ENCODE measurements at places on chromosomes 16 and 17.
A peak's percentile ranks its signal among the peaks of the same experiment; 100 is the strongest.

GRCh38 chr17:38753071-38753506 is 548 bp downstream of the PSMB3 start:
- peak; percentile 59 for DNase-seq

GRCh38 chr17:11493936-11494335 is 104.3 kb upstream of the DNAH9 start:
- DNase-seq = no peak

GRCh38 chr17:7651097-7651664 is 455 bp downstream of the ATP1B2 start:
- peak; percentile 60 for DNase-seq

- no peak for DNase-seq
These were observed 150.4 kb upstream of the CIBAR2 start for GRCh38 chr16:85262558-85263238.

DNA sequence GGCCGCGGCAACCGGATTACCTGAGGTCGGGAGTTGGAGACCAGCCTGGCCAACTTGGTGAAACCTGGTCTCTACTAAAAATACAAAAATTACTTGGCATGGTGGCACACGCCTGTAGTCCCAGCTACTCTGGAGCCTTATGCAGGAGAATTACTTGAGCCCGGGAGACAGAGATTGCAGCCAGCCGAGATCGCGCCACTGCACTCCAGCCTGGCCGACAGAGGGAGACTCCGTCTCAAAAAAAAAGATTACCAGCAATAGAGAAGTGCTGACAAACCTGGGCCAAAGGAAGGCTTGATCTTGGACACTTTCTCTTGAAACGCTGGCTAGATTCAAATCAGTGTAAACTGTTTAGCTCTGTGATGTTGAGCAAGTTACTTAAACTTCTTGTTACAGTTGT is 4.3 kb downstream of the MT1H start:
- peak; percentile 34 for DNase-seq

DNA sequence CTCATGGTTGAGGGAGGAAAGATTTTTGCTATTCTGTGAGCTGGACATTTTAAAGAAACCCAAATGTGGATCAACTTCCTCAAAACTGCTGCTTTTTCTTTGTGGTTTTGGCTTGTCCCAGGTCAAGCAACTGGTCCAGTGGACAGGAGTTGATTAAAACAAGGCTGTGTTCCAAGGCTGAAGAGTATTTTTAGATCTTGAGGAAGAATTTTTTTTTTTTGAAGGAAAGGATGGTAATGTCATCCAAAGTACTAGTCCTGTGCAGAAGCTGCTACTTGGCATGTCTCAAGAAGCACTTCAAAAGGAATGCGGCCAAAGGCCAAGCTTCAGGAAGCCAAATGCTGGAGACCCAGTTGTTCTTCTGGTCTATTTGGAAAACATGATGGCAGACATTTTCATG is 8.0 kb upstream of the MYH2 start:
- DNase-seq = no peak

DNA sequence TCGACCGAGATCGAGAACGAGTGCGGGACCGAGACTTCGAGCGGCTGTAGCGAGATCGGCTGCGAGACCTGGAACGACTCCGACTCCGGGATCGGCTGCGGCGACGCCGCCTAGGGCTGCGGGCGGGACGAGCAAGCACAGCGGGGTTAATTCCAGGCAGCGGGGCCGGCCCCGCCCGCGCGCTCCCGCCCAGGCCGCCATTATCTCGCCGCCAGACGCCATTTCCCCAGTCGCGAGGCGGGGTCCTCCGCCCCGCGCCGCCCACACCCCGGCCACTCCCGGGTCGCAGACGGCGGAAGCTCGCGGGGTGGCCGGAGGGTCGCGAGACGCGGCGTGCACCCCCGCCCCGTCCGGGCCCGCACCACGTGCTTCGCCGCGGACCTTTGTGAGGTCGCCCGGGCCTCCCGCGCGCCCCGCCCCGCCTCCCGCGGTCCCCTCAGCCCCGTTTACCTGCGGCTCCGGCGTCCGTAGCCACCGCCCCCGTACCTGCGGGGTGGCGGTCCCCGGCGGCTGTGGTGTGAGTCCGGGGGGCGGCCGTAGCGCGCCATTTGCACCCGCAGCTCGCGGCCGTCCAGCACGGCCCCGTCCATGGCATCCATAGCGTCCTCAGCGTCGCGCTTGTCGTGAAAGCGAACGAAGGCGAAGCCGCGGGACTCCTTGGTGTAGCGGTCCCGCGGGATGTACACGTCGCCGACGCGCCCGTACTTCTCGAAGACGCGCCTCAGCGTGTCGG is 616 bp downstream of the SRSF2 start:
- DNase-seq = peak; percentile 93

GRCh38 chr17:41786227-41787020 is at the start of gene JUP:
JUP (minus strand) TSS chr17:41786711; CDS start chr17:41771854, 14,857 bp downstream.
- DNase-seq = peak; percentile 97

GRCh38 chr16:88782454-88783390 is 2.3 kb downstream of the PIEZO1 start:
- DNase-seq = peak; percentile 53

DNA sequence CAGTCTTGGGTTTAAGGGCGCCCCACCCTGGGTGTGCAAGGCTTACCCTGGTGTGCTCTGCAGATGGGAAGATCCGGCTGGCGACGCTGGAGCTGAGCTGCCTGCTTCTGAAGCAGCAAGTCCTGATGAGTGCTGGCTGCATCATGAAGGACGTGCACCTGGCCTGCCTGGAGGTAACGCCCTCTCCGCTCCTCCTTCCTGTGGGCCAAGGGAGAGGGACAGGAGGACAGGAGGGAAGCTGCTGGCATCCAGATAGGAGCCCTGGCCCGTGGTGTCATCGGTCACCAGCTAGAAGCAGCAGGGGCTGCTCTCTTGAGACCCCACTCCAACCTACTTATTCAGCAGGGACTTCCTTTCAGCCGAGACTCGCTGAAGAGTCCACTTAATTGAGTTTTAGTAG is 97.8 kb downstream of the CLEC16A start:
- DNase-seq = no peak

DNA sequence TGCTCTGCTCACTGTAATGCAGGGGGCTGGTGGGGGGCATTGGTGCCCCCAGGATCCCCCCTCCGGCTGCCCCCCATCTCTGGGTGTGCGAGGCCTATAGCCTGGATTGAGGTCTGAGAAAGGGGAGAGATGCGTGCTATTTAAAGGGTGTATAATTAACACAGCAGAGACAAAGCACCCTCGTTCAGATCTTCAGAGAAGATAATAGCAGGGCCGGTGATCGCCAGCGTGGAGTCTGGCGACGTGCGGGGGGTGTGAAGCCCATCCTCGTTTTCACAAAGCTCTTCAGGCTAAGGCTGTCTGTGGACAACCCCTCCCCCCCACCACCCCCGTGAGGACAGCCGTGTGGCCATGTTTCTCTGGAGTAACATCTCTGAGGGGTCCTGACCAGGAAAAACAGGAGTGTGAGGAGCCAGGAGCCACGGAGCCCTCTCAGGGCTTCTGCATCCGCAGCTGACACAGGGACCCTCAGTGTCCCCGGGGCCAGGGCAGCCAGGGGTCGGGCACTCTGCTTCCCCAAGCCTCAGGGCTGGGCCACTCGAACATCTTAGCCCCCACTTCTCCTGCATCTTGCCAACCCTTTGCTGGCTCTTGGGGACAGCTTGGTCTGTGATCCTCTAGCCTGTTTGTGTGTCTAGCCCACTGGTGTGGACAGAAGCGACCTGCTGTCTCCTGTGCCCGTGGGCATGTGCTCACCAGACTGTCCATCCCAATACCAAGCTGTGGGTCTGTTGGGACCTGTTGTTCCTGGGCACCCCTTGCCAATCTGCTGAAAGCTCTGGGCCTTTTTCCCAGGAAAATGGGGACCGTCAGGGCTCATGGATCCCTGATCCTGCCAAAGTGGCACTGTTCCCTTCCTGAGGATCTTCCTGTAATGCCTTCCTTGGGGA is 58.9 kb downstream of the BAIAP2 start:
- peak; percentile 14 for DNase-seq

DNA sequence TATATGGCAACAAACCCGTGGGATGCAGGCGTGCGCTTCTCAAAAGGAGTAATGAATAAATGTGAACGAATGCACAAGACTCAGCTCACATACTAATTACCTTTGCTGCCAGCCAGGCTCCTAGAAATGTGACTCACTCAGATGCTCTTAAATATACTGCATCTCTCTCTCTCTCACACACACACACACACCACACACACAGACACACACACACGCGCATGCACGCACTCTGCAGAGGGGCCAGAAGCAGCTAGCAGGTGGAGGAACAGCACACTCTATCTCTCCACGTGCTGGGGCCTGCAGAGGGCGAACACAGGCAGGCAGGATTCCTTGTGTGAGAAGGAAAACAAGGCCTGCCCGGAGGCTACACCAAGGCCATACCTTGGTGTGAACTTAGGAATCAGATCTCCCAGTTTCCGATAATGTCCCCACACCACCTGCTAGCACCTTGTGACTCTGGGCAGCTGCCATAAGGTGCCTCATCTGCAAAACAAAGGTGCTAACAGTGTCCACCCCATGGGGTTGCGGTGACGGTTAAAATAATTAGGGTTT is 5.3 kb downstream of the GPRC5B start:
- no peak for DNase-seq

GRCh38 chr16:56206951-56207350 is 15.7 kb downstream of the GNAO1 start:
- DNase-seq = no peak

DNA sequence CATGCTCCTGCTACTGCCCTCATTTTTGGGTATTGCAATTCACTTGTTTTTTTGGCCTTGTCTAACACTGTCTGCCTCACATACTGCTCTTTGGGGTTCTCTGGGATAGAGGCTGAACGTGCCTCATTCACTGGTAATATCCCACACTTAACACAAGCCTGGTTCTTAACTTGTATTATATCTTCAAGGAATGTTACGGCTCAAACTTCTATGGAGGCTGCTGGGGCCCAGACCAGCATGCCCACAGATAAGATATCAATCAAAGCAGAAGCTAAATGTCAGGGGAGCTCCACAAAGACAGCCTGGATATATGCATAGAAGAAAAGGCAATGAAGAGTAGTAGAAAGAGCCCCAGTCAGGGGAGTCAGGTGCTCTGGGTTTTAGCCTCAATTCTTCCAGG is 103.5 kb downstream of the WSCD1 start:
- DNase-seq = no peak

DNA sequence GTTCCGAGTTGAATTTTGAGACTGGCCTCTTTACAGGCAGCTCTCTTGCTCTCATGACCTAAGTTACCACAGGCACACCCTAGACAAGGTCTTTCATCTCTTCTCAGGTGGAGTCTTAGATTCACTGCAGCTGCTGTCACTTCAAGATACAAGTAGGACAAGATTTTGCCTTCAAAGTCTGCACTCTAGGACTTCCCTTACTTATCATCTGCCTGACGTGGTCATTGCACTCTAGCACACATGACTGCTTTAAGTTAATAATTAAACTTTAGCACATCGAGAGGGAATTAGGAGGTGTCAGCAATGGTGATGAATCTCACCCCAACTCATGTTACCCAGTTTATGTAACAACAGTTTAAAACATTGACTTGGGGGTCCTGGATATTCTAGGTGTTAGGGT is 25.6 kb downstream of the RNF135 start:
- DNase-seq = no peak

- DNase-seq = peak; percentile 19
These were observed 54.4 kb upstream of the RCVRN start for GRCh38 chr17:9959377-9959981.

- no peak for DNase-seq
These were observed 154.8 kb downstream of the SLC39A11 start for GRCh38 chr17:72937707-72938106.

- DNase-seq = no peak
These were observed 136.2 kb upstream of the SALL1 start for GRCh38 chr16:51287121-51287755.

- DNase-seq = no peak
These were observed 11.1 kb downstream of the SPPL2C start for GRCh38 chr17:45855691-45856336.

DNA sequence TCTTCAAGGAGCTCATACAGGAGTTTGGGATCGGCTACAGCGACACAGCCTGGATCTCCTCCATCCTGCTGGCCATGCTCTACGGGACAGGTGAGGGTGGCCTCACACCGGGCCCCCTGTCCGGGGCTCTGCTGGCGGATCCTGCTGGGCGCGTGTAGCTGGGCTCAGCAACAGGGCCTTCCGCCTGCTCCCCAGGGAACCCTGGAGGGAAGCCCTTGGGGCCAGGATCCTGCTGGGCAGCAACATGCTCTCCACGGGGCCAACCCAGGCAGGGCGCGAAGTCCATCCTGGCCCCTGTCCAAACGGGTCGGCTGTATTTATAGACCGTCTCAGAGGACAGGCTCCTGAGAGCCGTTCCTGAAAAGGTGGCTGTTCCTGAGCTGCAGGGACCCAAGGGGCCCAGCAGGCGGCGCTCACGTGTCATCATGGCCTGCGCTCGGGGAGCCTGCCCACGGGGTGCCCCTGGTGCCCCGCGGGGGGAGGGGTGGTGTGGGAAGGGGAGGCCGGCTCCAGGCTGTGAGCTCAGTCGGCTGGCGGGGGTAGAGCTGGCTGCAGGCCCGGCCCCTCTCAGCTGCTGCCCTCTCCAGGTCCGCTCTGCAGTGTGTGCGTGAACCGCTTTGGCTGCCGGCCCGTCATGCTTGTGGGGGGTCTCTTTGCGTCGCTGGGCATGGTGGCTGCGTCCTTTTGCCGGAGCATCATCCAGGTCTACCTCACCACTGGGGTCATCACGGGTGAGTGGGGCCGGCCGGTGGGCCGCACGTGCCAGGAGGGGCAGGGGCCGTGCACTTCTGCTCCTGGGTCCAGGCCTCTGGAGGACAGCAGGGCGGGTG is 7.5 kb downstream of the SLC16A3 start:
- DNase-seq = peak; percentile 79

DNA sequence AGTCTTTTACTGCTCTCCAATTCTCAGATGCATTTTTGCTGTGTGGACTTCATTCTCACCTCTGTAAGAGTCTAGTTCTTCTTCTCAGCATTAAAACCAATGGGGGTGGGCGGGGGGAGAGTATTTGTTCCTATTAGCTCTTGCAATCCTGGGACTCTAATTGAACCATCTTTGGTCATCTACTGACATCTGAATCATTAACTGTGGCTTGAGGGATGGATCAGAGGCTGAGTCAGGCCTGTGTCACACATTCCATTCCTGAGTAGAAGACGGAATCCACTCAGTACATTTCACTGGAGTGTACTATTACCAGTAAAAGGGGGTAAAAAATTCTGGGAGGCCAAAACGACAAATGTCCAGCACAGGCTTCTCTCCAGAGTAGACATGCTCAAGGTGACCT is 12.8 kb upstream of the ZNF23 start:
- no peak for DNase-seq

DNA sequence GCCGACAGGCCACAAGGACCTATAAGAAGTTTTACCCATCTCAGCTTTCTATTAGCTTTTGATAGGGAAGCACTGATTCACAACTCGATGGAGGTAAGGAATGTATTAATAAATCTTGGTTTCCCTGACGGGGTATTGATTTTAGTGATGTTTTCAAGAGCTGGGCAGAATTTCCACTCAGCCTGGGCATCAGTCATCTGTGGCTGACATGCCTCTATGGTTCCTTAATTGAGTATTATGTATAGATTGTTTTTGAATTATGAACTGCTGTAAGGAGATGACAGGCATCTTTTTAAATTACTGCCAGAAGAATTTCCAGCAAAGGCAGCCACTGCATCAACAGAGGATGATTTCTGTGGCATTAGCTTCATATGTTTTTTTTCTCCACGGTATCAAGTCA is 128.6 kb downstream of the CPPED1 start:
- DNase-seq = no peak

All from erythroblast (primary cell).